Activated T-helper 1 cell treated with Interleukin-2 at 50 U/mL for 16 hours (primary cell): ENCODE measurements at places on chromosomes 16 and 17.
A peak's percentile ranks its signal among the peaks of the same experiment; 100 is the strongest.

DNA sequence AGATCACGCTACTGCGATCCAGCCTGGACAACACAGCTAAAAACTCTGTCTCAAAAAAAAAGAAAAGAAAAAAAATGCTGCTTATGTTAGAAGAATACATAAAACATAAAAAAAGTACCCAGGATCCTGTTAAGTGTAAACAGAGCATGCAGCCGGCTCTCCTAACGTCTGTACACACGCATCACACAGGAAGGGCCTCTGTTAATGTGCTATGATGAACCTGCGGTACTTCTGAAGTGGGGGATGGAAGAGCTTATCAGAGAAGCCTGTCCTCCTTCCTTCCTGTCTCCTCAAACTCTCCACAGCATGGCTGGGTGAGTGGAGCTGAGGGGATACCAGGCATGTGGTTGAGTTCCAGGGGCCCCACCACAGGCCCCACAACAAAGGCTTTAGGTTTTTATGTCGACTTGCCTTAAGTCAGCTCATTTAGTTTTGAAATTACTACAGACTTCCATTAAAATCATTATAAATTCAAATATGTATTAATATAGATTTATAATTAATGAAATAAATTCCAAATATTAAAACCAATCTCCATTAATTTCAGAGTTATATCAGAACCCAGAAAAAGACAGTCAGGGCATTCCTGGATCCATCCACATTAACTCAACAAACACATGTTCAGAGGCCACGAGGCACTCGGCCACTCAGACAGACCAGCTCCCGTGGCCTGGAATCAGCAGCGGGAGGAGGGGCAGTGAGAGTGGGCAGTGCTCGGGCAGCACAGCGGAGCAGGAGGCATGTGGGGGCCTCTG, 11.7 kb downstream of the CCDC57 start:
- peak; percentile 48 for DNase-seq

DNA sequence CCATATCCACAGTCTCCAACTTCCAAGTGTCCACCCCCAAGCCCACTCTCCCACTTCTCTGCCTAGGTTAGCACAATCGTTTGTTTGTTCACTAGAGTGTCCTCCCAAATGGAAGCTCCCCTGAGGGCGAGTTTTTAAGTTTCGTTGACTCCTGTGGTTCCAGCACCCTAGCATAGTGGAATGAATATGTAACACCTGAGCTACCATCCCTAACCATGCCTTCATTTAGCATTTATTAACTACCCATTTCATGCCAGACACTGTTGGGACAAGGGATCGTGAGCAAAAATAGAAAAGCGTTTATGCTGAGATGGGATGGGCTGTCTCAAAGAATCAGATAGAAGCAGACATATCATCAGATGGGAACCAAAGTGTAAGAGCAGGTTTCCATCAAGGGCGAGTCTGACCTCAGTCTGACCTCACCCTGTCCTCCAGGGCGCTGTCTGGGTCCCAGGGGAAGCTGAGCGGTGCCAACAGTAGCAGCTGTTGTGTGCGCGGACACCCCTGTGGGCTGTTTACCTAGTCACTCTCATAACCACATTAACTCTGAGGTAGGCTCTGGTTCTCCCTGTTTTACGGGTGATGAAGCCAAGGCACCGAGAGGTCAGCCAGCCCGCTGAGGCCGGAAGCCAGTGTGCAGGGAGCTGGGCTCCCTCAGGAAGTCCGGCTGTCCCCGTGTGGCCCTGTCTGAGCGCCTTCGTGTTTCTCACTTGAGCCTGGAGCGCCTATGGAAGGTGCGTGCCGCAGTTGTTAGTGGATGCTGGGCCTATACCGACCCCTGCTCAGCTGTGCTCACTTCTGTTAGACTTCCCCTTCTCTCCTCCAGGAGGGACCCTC, 6.2 kb downstream of the CNP start:
- DNase-seq: no peak

- DNase-seq: no peak
Measured at GRCh38 chr17:67569015-67569451, 148.7 kb upstream of the NOL11 start.

DNA sequence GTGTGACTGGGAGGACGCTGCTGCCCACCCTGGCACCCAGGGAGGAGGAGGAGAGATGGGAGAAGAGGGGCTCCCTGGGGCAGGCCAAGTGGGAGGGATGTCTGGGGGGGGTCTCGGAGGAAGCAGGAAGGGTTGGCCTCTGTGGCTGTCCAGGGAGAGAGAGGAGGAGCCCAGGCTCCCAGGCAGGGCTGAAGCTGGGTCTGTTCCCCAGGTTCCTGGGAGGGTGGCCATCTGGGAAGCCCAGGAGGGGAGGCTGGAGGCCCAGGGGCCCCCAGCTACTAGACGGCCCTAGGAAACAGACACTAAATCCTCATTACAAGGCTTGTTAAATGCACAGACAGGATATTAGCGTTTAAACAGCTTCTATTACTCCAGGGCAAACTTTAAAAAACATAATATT, 139.8 kb downstream of the ENGASE start:
- DNase-seq: no peak

DNA sequence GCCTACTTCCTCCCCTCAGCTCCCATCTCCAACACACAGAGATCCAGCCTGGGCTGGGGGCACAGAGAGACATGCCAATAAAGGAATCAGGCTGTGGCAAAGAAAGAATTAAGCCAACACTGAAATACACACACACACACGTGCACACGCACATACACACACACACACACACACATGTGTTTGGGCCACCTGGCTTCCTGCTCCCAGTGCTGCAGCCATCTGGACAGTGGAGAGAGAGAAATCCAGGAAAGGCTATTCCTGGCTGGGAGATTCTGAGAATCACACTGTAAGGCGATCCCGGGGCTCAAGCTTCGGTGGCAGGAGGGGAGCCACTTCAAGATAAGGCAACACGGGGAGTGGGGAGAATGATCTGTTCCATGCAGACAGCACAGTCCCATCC, 72.4 kb downstream of the NOG start:
- DNase-seq: no peak
